Activated naive CD4-positive, alpha-beta T cell treated with Interleukin-2 at 50 U/mL for 16 hours (primary cell): ENCODE measurements at places on chromosomes 5 and 9.

- no peak for DNase-seq
Measured at GRCh38 chr9:108274971-108275370, 580.8 kb downstream of the ACTL7B start.

- DNase-seq: no peak
Measured at GRCh38 chr9:126131066-126132010, 195.3 kb upstream of the MVB12B start.

GRCh38 chr9:105296877-105297287, 52.4 kb downstream of the SLC44A1 start:
- no peak for DNase-seq

DNA sequence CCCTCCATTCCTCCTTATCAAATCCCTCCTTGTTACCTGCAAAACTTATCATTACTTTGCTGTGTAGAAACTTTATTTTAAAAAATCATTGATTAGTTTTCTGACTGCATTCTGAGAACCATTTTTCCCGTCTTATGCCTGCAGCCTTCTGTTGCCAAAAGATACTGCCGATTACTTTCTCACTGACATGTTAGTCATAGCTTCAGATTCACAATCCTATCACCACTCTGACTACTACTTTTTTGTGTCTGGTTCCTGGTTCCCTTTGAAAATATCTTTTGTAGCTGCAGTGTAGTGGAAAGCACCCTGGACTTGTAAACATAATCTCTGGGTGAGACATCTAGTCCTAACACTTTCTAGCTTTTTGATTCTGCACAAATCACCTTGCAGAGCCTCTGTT, 71.7 kb downstream of the NR2F1 start:
- no peak for DNase-seq

GRCh38 chr9:121857928-121858327, 206.5 kb downstream of the DAB2IP start:
- no peak for DNase-seq

GRCh38 chr5:130985776-130986175, 179.3 kb downstream of the HINT1 start:
- DNase-seq: no peak

GRCh38 chr9:21744841-21745240, 57.6 kb upstream of the MTAP start:
- DNase-seq: no peak

- no peak for DNase-seq
Measured at GRCh38 chr5:179342577-179342976, 2.7 kb downstream of the ADAMTS2 start.

GRCh38 chr9:79431019-79431679, 140.6 kb upstream of the TLE4 start:
- no peak for DNase-seq

- no peak for DNase-seq
Measured at GRCh38 chr9:8365466-8366160, 566.0 kb upstream of the DMAC1 start.

- no peak for DNase-seq
Measured at GRCh38 chr5:6788956-6789649, 75.9 kb downstream of the TENT4A start.

DNA sequence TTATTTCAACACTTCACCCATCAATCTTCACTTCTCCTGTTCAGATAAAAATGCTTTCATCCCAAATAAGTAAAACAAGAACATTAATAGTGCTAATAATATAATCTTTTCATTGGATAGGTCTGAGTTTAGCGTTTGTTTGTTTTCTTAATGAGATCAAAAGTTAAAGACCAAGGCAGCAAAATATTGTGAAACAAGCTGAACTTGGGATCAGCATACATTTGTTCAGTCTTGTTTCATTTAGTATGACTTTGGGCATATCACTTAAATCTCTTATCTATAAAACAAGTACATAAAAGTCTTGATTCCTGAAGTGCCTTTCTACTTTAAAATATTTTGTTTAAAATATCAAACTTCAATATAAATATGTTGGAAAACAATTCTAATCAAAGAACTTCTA, 13.4 kb upstream of the SNX24 start:
- DNase-seq: no peak

- DNase-seq: no peak
Measured at GRCh38 chr9:80072451-80072850, 500.7 kb downstream of the TLE4 start.

GRCh38 chr5:138226910-138227309, 13.8 kb upstream of the CDC23 start:
- no peak for DNase-seq

- DNase-seq: no peak
Measured at GRCh38 chr5:155089643-155090042, 76.1 kb downstream of the KIF4B start.

DNA sequence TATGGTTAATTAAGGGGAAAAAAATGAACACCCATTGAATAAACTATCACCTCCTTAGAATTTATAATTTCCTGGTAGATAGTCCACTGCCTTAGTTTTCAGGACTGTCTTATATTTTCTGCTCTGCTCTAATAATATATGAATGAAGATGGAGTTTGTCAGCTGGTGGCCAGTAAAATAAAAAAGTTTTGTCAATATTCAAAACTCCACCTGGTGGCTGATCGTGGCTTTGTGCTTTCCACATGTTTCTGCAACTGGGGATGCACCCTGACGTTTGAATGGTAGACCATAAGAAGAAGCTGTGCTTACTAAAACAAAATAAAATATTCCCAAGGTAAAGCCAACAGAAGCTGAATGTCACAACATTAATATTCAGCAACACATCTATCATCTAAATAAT, 286.6 kb upstream of the IZUMO3 start:
- DNase-seq: no peak

GRCh38 chr9:98409719-98410118, 154.3 kb upstream of the TBC1D2 start:
- no peak for DNase-seq

- DNase-seq: no peak
Measured at GRCh38 chr9:92242260-92243136, 51.0 kb downstream of the IARS1 start.

DNA sequence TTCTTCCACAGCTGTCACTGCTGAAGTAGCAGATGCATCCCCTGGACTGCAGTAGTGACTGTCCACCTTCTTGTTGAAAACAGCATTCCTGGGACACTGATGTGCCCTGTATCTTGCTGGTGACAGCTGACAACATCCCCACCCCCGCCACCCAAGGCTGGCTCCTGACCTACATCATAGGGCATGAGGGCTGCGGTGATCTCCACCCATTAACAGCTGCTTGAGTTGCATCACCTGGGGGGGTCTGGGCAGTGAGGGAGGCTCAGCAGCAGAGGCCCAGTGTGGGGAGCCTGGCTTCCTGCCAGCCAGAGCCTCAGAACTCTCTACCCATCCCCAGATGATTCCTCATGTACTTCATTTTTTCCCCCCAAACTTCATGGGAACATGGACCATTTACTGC, 4.1 kb downstream of the PRUNE2 start:
- DNase-seq: no peak

DNA sequence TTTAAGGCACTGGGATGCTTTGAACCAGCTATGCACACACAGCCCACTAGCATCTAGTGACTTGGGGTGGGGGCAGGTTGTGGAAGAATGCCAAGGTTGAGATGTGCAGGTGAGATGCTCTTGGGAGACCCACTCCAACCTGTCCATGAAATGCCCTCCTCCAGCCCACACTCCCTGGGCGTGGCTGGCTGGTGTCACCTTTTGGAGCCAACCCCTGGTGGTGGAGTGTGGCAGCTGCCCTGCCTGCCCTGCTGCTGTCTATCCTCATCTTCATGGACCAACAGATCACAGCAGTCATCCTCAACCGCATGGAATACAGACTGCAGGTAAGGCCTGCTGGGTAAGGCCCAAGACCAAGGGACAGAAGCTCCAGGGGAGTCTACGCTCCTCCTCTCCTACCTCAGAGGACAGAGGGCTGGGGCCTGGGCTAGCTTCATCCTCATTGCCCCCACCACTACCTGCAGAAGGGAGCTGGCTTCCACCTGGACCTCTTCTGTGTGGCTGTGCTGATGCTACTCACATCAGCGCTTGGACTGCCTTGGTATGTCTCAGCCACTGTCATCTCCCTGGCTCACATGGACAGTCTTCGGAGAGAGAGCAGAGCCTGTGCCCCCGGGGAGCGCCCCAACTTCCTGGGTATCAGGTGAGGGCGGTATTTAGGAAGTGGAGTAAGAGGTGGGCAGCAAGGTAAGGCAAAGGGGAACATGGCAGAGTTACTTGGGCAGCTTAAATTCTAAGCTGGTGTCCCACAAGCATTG, 7.4 kb downstream of the SLC4A9 start:
- no peak for DNase-seq

- no peak for DNase-seq
Measured at GRCh38 chr5:145203193-145203592, 631.9 kb downstream of the PRELID2 start.

DNA sequence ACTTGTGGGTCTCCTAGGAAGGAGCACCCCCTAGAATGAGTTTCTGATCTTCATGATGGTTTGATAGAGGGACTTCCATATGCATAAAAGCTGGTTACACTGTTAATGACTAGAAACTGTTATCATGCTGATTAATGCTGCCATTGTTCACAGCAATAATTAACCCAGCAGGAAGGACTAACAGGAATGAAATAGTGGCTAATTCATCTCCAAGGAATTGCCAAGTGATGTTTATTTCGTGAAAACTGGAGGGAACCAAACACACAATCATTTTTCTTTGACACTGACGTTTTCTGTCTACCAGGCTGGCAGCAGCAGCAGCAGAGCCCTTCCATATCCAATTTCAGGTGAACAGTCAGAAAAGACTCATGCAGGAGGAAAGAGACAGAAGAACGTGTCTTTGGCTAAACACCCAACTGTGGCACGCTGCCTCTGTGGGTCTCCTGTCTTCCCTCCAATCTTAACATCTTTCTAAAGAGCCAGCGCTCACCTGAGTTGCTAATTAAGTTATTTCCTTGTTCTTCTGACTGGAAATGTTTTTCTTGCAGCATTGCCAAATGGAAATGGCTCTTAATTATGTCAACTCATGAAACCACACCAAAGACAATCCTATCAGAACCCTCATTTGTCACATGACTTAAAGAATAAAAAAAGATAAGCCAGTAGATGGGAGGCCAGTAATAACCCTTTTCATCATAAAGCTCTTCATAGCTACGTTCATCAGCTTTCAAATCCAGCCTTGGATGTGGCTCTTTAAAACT, 181.5 kb downstream of the SLIT3 start:
- no peak for DNase-seq

DNA sequence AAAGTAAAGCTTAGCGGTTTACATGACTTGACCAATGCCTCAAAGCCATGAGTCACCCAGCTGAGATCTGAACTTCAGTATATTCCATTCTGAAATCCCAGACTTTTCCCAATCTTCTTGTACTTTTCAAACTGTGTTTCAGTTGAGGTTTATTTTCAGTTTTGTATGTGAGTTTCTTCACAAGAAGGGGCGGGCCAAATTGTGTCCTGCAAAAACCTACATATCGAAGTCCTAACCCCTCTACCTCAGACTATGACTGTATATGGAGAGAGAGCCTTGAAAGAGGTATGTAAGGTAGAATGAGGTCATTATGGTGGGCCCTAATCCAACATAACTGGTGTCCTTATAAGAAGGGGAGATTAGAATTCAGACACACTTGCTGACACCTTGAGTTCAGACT, 666 bp upstream of the TLR4 start:
- no peak for DNase-seq

DNA sequence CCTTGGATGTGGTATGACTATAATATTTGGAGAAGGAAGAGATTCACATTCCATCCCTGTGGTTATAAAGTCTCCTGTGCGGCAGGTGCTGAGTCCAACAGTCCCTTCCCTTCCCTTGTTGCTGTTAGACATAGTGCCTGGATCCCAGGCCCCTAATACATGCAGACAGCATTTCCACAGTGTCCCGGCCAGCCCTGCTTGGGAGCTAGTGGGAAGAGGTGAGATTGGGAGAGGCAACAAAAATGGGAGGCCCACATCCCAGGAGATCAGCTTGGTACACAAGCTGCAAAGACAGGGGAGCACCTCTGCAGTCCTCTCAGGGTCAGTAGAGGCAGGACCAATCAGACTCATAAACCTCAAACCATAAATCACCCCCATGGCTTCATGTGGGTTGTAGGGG, 3.3 kb upstream of the NEURL1B start:
- DNase-seq: no peak

GRCh38 chr5:61137835-61138234, 24.4 kb downstream of the SMIM15 start:
- DNase-seq: no peak

- DNase-seq: no peak
Measured at GRCh38 chr9:106707738-106708474, 155.1 kb upstream of the ZNF462 start.

DNA sequence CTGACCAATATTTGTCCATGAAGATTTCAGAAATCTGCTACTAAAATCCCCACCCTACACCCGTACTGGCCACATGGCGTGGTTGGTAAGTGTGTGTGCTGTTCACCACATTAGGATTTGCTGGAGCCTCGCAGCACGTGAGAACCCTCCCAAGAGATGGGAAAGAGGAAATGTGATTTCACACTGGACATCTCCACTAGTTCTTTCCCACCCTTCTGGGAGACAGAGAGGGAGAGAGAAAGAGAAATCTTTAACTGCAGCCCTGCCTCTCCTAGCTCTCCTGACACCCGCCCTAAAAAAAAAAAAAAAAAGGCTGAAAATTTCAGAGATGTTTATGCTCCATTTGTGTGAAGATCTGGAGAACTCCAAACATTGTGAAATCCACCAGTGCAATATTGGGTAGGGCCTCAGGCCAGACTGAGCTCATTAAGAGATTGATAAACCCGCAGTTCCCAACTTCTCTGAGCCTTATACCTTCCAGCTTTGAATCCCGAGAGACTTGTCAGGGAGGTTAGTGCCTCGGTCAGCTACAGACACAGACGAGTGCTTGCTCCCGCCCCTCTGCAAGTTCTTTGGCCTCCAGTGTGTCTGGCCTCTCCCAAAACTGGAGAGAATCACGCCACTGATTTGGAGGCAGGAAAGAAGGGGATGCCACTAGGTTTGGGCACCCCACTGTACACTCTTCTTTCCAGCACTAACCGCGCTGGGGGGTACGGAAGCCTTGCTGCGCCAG, 1.9 kb downstream of the SPRY4 start:
- DNase-seq: no peak

GRCh38 chr5:172074896-172075295, 68.5 kb upstream of the FBXW11 start:
- DNase-seq: no peak

GRCh38 chr5:123444016-123444415, 20.8 kb upstream of the CEP120 start:
- DNase-seq: no peak

GRCh38 chr9:34456746-34457145, 1.6 kb downstream of the FAM219A start:
- DNase-seq: no peak

GRCh38 chr5:94884311-94884710, 265.8 kb downstream of the SLF1 start:
- DNase-seq: no peak

GRCh38 chr9:112032009-112032408, 135.4 kb downstream of the UGCG start:
- no peak for DNase-seq

- no peak for DNase-seq
Measured at GRCh38 chr9:33619666-33620404, 95.8 kb downstream of the ANKRD18B start.

DNA sequence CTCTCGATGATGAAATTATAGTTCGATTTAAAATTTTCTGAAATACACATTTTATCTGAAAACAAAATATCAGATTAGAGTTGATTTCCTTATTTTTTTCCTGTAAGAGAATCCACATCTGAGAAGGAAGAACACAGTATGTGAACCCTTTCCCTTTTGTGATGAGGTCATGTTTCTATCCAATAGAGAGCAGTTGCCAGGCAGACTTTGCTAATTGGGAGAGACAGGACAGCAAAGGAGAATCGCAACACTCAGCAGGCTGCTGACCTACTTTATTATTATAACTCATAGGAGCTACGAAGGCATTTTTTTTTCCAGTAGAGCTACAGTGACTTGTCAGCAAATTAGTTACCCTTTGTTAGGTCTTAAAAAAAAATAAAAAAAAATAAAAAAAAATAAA, 242.1 kb downstream of the HCN1 start:
- DNase-seq: no peak
